ENCODE measurements at places on chromosomes 2 and 18.
A peak's percentile ranks its signal among the peaks of the same experiment; 100 is the strongest.

DNA sequence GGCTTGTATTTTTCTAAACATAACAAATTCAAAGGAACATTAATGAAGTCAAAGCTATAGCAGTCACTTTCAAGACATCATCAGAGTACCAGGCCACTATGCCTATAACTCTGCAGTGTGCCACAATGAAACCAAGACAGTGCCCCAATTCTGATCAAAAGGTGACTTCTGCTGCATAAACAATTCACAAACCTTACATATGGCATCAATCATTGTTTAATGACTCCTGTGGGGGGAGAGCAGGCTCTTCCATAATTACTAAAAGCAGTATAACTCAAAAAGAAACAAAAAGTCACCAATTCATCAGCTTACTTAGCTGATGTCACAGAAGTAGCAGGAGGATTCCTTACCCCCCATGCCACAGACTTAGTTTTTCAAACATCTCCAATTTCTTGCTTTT lies 15.5 kb downstream of the LPIN2 start:
- ATAC-seq = no peak

GRCh38 chr18:49381267-49381845 lies 79.1 kb downstream of the DYM start:
- no peak for ATAC-seq

- no peak for ATAC-seq
Measured at GRCh38 chr2:229610872-229611271, 103.5 kb downstream of the DNER start.

GRCh38 chr18:79772865-79773696 lies 24.7 kb upstream of the KCNG2 start:
- ATAC-seq = no peak

DNA sequence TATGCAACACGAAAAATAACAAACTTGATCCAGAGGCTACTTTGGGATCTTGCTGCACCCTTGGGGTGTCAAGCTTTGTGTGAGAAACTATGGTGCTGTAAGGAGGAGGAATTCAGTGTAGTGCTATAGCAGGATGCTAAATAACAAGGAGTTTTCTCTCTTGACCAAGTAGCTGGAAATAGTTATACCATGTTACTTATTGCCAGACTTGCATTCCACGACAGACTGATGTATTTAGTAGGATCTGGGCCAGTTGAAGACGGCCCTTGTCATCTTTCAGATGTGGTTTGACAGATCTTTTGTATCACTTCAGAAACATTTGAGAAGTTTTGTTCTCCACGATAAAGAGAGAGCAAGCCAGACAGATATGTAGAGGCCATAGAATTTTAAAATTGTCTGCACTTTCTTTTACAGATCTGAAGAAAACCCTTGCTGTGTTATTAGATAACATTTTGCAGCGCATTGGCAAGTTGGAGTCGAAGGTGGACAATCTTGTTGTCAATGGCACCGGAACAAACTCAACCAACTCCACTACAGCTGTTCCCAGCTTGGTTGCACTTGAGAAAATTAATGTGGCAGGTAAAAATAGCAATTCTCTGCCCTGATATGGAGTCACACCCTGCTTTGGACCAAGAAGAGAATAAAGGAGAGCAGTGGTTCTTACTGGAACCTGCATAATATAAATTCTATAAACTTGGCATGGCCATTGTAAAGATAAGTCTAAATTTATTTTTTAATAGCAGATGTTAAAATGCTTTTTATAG lies 16.3 kb downstream of the MGAT5 start:
- ATAC-seq = 0 out of 3 replicates have a peak, but pooled peaks have one; percentile 21

GRCh38 chr2:233968556-233968955 lies 51.4 kb downstream of the TRPM8 start:
- ATAC-seq = no peak

- ATAC-seq = no peak
Measured at GRCh38 chr18:78741381-78742217, 238.0 kb upstream of the SALL3 start.

DNA sequence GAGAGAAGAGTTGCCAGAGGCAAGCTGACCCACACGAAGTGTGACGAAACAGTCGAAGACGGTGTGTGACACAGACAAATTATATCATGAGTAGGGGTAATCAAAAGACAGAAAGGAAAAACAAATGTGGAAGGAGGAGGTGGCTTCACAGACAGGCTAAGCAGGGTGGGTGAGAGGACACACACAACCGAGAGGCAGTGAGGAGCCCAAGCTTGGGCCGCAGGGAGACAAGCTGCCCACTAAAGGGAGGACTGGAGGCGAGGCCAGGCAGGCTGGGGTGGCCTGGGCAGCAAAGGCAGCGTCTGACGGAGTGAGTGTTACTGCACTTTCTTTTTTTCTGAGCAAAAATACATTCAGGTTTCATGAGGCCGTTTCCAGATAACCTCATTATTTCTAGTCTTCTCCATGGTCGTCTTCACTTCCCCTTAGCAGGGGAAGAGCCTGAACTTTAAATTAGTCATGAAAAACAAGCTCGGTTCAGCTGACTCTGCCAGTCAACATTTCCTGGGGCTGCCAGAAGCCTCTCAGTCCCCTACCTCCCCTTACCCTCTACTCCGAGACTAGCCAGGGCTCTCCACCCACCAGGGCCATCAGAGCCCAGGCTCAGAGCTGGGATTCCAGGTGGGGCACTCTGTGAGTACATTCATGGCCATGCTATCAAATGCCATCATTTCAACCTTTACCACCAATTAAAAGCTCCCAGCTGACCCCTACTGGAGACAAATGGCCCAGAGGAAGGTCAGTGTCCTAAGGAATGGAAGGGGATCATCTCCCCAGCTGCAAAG lies 13.8 kb upstream of the ZFP36L2 start:
- ATAC-seq = 0 out of 3 replicates have a peak, but pooled peaks have one; percentile 17

Data from SK-N-SH treated with all-trans-retinoic acid at 6 μM for 48 hours (cell line).